ENCODE measurements at places on chromosomes 1 and 21.

GRCh38 chr1:46087891-46088290 is 44.5 kb downstream of the PIK3R3 start:
- no peak for DNase-seq

DNA sequence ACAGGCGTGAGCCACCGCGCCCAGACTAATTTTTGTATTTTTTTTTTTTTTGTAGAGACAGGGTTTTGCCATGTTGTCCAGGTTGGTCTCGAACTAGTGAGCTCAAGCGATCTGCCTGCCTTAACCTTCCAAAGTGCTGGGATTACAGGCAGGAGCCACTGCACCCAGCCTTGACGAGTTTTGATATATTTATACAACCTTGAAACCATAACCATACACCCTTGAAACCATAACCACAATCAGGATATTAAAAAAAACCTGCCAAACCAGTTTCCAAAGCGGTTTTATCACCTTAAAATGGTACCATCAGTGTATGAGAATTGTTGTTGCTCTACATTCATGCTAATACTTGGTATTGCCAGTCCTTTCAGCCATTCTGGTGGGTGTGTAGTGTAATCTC is 3.7 kb upstream of the PHACTR4 start:
- peak; percentile 35 for DNase-seq

DNA sequence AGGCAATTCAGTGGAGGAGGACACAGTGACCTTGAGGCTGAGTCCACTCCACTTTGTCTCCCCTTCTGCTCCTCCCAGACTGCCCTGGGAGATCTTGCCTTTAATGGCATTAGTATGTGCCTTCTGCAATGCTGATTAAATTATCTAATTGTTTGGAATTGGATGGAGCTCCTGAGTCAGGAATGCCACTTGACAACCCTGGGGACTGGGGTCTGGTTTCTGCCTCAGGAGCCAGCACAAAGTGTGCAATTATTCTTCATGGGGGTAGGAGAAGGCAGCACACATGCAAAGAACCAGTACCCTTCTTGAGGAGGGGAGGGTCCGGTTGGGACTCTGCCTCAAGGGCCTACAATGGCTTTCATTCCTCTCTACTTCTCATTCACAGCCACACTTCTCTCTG is 11.9 kb upstream of the PLXNA2 start:
- no peak for DNase-seq

- DNase-seq: no peak
Measured at GRCh38 chr1:173392895-173393658, 84.1 kb upstream of the PRDX6 start.

DNA sequence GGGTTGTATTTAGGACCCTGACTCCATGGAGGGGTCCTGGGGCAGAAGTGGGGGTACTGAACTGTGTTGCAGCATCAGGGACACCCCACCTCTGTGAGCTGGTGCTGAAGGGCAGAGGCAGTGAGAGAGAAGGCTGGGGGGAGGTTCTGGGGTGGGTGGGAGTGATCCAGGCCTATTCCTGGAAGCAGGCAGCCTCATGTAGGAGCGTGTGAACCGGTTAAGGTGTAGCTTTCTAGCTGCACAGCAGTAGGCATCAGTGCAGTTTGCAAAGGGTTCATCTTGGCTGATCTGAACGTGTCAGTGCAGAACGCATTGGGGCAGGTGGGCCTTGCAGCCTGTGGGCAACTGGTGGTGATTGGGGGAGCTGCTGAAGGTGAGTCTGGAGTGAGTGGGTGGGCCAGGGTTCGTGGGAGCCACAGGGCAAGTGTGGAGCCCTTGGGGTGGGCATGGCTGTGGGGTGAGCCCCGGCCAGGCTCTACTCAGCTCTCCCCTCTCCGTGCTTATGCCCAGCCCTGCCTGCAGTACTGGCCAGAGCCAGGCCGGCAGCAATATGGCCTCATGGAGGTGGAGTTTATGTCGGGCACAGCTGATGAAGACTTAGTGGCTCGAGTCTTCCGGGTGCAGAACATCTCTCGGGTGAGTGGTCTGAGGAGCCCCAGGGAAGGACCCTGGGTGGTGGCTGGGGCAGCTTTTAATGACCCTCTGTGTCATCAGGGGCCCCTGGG is 86.7 kb downstream of the PTPRU start:
- no peak for DNase-seq

- DNase-seq: no peak
Measured at GRCh38 chr21:37783016-37783415, 133.2 kb downstream of the KCNJ6 start.

DNA sequence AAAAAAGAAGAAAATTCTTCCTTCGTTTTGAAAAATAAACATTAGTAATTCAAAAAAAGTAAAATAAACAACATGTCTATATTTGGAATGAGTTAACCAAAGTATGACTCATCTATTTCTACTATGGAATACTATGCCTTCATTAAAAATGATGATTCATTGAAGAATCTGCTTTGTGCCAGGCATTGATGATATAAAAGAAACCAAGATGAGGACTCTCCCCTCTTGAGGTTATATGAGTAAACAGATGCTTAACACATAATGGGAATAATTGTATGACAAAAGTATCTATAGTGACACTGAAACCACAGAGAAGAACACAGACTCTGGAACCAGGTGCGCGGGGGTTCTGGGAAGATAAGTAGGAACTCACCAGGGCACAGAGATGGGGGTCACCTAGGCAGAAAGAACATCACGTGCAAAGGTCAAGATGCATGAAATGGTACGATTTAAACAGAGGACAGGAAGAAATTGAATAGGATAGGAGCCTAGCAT is 18.8 kb downstream of the ELF3 start:
- no peak for DNase-seq

DNA sequence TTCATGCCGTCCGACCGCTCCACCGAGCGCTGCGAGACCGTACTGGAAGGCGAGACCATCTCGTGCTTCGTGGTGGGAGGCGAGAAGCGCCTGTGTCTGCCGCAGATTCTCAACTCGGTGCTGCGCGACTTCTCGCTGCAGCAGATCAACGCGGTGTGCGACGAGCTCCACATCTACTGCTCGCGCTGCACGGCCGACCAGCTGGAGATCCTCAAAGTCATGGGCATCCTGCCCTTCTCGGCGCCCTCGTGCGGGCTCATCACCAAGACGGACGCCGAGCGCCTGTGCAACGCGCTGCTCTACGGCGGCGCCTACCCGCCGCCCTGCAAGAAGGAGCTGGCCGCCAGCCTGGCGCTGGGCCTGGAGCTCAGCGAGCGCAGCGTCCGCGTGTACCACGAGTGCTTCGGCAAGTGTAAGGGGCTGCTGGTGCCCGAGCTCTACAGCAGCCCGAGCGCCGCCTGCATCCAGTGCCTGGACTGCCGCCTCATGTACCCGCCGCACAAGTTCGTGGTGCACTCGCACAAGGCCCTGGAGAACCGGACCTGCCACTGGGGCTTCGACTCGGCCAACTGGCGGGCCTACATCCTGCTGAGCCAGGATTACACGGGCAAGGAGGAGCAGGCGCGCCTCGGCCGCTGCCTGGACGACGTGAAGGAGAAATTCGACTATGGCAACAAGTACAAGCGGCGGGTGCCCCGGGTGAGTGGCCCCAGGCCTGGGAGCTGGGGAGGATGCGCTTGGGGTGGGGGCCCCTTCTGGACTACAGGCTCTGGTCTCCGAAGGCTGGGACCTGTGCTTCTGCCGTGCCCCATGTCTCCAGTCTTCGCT is 1.1 kb downstream of the SKI start:
- peak; percentile 58 for DNase-seq

- DNase-seq: peak; percentile 78
Measured at GRCh38 chr21:33949516-33950430, 34.2 kb upstream of the ATP5PO start.
